ENCODE measurements at places on chromosomes 3 and 15.

DNA sequence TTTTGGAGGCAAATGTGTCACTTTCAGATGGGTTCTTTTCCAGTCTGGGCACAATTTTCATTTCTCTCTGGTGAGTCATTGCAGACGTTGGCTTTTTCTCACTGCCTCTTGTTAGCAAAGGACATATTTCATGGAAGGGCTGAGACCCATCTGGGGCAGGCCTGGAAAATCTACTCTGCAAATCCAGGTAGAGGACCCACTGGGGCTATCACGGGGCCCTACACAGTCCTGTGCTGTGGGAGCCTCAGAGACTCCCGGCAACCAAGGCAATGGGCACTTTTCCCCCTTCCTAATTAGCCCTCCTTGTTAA is 58.0 kb downstream of the HRH1 start:
- DNase-seq = no peak

DNA sequence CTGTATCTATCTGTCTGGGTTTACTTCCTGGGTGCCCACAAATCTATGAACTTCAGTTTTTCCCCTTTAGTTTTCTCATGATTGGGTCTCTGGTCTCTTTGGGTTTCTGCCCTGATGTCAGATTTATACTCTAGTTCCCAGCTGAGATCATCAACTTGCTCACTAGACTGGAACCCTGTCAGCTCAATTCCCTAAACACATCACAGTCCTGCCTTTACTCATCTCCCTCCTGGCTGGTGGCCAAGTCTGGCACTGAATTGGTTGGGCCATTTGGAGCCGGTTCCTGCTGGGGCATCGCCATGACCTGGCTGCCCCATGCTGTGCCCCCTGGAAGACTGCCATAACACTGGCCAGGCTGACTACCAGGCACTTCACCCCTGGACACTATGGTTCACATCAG is 345.3 kb downstream of the CHST2 start:
- DNase-seq = no peak

DNA sequence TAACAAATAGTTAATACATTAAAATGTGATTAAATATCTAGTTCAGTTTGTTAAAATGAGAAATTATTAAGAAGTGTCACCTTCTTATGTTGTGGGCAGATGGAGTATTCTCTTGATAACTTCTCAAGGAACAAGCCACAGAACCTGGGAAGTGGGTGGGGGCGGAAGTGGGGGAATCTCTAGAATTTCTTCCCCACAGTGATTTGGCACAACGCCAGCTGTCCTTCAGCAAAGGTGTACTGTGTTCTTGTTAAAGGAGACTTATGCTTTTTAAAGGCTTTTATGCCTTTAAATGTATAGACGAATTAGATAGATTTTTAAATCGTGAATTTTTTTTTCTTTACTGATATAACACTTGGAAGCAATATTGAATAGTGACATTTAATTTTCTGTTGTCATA is 42.4 kb downstream of the SEC22A start:
- DNase-seq = peak; percentile 22

DNA sequence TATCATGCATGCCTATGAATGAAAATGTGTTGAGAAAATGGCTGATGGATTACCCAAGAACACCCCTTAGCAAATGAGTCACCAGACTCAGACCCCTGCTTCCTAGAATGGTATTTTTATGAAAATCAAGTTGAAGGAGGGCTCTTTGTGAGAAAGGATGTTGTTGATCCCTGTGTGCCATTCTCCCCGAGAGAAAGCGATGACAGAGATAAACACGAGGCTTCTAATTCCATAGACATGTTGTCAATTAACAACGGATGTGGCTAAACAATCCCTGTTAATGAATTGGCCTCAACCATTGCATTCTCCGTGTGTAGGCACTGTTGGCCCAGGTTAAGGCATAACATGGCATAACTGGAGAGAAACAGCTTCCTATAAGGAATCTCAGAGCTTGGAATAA is 5.8 kb upstream of the OXTR start:
- DNase-seq = no peak

- peak; percentile 34 for DNase-seq
Observed at GRCh38 chr15:66405615-66406014, 18.9 kb downstream of the MAP2K1 start.

DNA sequence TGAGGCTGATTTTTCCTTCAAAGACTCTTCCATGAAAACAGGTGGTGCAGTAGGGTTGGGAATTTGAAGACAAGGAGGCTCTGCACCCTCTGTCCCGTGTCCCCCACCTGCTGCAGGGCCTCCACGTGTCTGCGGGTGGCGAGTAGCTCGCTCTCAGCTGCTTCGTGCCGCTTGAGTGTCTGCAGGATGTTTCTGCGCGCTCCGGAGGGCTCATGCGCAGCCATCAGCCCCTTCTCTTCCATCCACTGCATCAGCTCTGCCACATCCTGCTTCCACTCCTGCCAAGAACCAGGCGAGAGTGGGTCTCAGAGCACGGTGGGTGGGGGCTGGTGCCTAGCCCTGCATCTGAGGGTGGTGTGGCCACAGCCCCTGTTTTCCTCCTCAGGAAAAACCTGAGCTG is 17.8 kb downstream of the SPTBN5 start:
- DNase-seq = no peak

- no peak for DNase-seq
Observed at GRCh38 chr3:43370293-43370980, 84.1 kb downstream of the SNRK start.

DNA sequence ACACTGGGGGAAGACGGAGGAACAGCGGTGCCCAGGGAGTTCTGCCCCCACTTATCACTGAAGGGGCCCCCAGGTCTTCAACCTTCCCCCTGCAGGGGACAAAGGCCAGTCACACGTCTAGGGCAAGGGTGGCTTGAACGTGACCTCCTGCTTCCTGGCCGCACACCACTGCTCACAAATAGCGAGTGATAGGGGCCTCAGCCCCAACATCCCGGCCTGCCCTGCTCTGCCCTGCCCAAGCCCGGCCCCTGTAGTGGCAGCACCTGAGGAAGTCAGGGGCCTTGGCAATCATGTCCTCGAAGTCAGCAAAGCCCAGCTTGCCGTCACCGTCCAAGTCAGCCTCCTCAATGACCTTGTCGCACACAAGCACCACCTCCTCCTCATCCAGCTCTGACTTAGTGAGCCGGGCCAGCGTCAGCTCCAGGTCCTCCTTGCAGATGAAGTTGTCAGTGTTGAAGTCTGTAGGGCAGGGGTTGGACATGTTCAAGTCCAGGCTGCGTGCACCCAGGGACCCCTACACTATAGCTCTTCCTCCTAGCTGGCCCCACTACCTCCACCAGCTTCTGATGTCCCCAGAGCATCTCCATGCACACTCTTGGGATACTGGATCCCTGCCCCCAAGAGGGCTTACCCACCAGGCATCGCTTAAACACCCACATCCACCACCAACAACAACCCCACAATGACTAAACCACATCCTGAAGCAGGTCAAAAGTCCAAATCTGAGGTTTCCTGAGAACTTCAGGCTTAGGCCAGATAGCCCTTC is 13.3 kb downstream of the SH2D7 start:
- no peak for DNase-seq

- DNase-seq = no peak
Observed at GRCh38 chr15:48433226-48433886, 102.1 kb downstream of the DUT start.

DNA sequence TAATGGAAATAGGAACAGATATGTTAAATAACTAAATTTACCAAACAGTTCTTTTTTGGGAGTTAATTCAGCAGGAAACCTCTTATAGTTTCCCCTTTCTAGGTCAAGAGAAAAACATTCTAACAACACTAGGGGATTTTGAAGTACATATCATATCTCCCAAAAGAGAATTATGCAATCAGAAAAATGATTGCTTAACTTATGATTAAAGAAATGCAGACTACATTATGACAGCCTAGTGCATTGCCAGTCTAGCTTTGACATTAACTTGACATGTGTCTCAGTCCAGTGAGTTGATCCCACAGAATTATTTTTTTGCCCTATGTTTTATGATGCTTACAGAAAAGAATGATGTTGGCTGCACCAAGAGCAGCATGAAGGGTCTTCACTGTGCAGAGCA is 31.7 kb upstream of the NPHP3 start:
- no peak for DNase-seq
